Activated naive CD4-positive, alpha-beta T cell treated with anti-CD3 and anti-CD28 coated beads, Interleukin-2, amount 50 U/mL, for 72 hours (primary cell): ENCODE measurements at places on chromosomes 11 and 22. TPM values are rescaled to one million over a fixed set of nuclear protein-coding genes. Genes with fewer than 3 reads are reported as not detected.

Gene ZNF215
- 1.5 TPM for total RNA-seq

Gene TIGD3
- total RNA-seq: 0.76 TPM

GRCh38 chr22:22935546-22936157 lies 48.0 kb downstream of the IGLL5 start:
- no peak for DNase-seq

- no peak for DNase-seq
Measured at GRCh38 chr22:25953276-25953675, 211.3 kb downstream of the MYO18B start.

- DNase-seq: no peak
Measured at GRCh38 chr11:125445731-125446130, 50.3 kb downstream of the FEZ1 start.

DNA sequence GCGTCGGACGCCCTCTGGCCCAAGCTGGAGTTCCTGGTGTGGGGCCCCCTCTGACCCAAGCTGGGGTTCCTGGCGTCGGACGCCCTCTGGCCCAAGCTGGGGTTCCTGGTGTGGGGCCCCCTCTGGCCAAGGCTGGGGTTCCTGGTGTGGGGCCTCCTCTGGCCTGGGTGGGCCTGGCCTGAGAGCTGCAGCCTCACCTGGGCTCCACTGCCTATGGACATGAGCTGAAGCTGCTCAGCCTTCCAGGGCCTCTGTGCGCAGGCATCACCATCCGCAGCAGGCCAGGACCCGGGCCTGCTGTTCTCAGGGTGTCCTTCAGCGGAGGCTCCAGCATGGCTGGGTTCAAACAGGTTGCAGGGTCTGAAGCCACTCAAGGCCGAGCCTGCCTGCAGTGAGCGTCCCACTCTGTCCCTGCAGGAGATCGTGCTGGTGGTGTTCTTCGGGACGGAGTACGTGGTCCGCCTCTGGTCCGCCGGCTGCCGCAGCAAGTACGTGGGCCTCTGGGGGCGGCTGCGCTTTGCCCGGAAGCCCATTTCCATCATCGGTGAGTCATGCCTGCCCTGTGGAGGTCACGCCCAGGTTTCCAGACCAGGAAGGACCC lies 125.5 kb downstream of the KCNQ1 start:
- DNase-seq: no peak

DNA sequence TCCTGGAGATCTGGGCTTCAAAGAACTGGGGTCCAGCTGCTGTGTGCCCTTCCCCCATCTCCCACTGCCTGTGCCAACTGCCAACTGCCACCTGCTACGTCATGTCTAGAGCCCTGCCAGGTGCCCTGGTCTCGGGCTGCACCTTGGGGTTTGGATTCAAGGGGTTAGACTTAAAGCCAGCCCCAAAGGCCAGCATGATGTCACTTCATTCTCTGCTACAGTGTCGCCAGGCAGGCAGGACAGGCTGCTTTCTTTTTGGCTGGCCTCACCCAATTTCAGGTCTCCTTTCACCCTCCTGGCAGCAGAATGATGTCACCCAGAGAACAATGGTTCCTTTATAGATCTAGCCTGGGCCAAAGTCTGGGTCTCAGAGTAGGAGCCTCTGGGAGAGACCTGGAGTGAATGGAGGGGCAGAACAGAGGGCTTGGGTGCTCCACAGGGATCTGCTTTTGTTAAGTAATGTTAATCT lies 79.5 kb upstream of the CRYBB3 start:
- DNase-seq: no peak
